ENCODE measurements at places on chromosomes 12 and 14.

DNA sequence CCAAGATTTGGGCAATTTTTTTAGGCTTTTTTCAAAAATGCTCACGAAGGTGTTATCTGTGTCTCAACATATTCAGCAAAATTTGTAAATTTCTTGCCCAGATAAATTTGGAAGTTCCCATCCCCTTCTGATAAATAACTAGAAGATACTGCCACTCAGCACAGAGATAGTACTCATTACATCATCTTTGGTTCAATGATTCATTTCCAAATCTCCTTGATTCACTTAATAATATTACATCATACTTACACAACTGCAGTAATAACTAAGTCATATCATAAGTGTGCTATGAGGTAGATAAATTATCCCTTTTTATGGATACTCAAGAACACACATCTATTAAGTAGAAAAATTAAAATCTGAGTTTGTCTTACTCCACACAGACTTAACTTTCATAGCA lies 89.4 kb downstream of the RPAP3 start:
- DNase-seq: no peak

GRCh38 chr14:34241185-34241711 lies 220.8 kb downstream of the SPTSSA start:
- DNase-seq: no peak

DNA sequence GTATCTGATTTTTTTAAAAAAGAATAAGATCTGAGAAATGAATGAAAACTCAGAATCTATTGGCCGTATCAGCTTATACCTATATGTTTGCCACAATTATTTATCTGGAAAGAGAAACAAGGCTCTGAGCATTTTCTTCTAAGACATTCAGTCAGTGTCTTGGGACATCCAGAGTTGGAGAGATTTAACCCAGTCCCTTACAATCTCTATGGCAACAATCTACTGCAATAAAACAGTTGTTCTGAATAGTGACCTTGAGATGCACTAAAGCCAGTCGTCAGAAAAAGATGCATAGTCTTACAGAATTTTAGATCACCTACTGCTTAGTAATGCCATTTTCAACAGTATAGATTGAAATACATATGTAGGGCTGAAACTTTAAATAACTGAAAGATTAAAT lies 52.0 kb upstream of the SOCS2 start:
- DNase-seq: no peak

- DNase-seq: peak; percentile 86
Observed at GRCh38 chr14:35365130-35366055, 39.2 kb downstream of the NFKBIA start.

- no peak for DNase-seq
Observed at GRCh38 chr12:54572881-54573280, 15.6 kb downstream of the PPP1R1A start.

- no peak for DNase-seq
Observed at GRCh38 chr12:98370976-98371375, 144.4 kb upstream of the TMPO start.

- peak; percentile 13 for DNase-seq
Observed at GRCh38 chr14:25049568-25050268, at the start of gene STXBP6. TSS of gene STXBP6 (minus strand) at chr14:25050147. CDS start at chr14:24974818, 75,329 bp downstream.

GRCh38 chr14:104132981-104133380 lies 5.4 kb upstream of the KIF26A start:
- no peak for DNase-seq

GRCh38 chr12:28536088-28536487 lies 345.8 kb downstream of the CCDC91 start:
- DNase-seq: peak; percentile 57

DNA sequence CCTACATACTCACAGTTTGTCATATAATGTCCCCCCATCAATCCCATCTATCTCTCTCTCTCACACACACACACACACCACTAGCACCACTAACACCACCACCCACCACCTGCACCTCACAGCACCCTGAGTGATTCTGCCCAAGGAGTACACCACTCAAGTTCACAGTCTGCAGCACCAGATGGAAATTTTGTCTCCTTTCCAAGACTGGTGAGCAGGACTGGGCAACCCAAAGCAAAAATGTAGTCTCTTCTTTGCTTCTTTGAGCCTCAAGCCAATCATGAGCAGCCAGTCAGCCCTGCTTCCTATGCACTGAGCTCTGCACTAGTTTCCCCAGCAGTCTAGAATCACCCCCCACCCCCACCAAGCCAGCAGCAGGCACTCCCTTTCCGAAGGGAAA lies 15.0 kb upstream of the ARMH4 start:
- DNase-seq: no peak

DNA sequence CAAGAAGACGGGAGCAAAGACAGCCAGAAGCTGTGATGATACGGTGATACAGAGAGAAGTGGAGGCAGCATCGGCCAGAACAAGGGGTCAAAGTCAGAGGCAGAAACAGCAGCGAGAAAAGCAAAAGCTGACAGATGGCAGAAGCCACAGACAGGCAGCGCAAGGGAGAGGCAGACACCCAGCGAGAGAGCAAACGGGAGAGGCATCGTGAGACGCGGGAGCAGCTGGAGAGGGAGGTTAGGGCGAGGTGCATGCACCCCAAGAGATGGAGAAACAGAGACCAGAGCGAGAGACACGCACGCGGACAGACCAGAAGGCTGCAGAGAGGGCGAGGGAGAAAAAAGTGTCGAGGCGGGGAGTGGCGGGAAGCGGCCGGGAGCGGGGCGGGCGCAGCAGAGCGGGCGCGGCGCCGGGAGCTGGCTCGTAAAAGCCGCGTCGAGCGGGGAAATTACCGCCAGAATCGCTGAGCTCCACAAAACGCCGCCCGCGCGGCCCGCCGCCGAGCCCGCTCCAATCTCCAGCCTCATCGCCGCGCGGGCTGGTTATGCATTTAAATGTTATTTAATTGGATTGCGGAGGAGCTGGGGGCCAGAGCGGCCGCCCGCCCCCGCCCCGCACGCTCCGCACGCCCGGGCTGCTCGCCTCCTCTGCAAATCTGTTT lies 15.6 kb downstream of the SMUG1 start:
- DNase-seq: peak; percentile 35

DNA sequence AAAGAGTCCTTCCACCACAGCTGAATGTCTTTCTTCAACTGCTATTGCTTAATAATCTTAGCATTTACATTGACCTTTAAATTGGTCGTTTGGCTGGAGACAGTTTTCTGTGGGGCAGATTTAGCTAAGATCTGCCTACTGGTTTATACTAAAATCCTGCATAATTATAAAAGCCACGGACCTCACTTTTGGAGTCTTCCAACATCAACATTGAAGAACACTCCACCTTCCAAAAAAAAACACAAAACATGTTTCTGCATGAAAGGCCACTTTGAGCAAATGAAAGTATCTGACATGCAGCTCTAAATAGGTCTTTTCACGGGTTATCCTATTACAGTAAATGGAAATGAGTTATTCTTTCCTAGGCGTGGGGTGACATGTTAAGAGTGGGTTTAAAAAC lies 57.0 kb upstream of the KRR1 start:
- DNase-seq: no peak

- no peak for DNase-seq
Observed at GRCh38 chr12:75932241-75932640, 99.3 kb downstream of the PHLDA1 start.

Data from activated CD4-positive, alpha-beta T cell treated with anti-CD3 and anti-CD28 coated beads, Interleukin-2, Interleukin-6, amounts not matched to agents 100 ng/mL and 50 ng/mL, durations not matched to agents 16 hours and 8 hours (primary cell).